Gastroesophageal sphincter (tissue), 4 donors: ENCODE measurements at places on chromosomes 7 and 10.

DNA sequence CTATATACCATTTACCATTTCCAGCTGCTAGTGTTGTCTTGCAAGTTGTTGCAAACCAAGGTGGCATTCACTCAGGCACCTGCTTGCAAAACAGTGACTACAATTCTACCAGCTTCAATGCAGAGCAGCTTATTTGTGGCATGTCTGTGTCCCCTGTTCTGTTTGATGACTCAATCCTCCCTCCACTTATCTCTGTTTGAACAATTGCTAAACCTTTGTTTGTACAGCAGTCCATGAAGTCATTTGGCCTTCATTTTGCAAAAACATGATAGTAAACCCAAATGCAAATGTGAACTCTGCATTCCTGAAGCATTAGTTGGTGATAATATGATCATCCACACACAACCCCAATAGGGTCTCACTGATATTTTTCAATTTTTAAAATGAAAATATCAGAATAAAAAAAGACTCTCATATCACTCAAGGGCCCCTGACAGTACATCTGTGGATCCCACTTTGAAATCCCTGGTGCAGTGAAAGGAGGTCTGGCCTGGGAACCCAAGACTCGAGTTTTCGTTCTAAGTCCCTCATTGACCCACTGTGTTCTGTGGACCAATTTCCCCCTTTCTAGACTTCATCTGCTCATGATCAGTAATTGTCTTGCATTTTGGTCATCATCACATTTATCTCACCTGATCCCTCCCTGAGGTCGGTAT lies 425.4 kb downstream of the RPS24 start:
- no peak for ATAC-seq

- no peak for ATAC-seq
Measured at GRCh38 chr7:72325561-72325960, 86.6 kb downstream of the CALN1 start.

DNA sequence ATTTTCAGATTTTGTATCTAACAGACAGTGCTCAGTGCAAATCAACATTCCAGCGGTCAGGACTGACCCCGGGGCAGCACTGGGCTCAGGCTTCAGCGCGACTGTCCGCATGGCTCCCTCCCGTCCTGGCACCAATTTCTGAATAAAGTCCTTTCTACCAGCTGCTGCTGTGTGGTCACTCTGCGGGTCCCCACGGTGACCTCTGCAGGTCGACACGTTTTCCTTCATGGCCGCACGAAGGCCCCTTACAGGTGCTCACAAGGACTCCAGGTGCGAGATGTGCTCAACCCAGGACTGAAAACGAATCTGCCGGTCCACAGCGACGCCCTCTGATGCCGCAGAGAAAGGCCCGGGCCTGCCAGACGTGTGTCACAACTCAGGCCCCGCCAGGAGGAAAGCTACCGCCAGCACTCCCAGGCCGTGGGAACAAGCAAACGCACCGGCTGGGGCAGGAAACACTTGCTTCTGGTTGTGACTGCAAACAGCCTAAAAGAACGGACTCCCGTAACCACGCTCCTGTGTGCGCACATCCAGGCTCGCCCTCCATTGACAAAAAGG lies 3.7 kb upstream of the UTF1 start:
- no peak for ATAC-seq

DNA sequence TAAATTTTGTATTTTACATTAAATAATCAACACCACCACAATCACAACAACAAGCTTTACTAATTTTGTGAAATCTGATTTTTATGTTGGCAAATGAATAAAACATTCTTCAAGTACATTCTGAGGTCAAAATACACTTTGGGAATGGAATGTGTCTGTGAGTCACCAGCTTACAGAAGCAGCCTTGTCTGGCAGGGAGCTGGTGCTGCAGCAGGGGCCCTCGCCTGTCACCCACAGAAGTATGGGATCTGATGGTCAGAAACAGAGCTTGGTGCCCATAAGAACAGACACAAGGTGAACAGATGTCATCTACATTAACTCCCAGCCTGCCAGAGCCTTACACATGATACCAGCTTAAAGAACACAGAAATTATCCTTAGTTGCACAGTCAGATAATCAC lies 496.9 kb downstream of the CCSER2 start:
- ATAC-seq: no peak

DNA sequence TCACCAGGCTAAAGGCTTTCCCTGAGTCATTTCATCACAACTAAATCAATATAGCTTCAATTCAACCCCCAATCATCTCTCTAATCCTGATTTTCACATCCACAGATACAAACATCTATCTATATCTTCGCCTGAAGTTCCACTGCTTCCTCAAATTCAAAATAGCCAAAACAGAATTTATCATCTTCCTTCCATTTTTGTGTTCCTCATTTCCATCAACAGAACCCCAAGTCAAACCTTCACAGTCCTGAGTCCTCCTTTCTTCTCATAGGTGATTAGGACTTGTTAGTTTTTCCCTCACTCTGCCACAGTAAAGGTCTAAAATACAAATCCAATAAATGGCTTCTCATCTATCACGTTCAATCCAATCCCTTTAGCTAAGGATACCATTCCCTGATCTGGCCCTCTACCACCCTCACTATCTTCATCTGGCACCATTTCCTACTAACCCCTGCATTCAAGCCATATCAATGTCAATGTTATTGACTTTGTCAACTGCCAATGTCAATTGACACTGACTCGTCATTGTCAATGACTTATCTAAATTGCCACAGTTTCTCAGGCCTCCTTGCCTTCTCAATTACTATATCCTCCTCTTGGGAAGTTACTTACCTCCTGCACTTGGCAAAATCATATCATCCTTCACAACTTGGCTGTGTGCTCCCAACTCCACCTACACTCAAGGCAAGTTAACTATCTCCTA lies 2.6 kb downstream of the HYCC1 start:
- no peak for ATAC-seq
